ENCODE measurements at places on chromosomes 13 and 19.

DNA sequence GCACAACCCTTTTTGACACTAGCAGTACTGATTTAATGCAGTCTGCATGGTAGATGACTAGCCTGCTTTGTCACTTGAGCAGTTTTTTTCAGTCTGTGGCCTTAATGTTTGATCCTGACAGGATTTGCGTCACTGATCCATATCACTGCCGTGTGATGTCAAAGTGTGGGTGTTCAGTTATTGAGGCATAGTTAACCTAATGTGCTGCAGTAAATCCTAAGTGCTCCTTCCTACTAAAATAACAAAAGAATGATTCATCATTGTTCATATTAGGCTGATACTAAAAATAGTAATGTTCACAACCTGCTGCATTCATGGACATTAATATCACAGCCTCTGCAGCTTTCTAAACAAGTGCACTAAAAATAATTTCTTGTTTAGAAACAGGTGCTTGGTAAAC, 121.9 kb upstream of the MLNR start:
- no peak for DNase-seq

DNA sequence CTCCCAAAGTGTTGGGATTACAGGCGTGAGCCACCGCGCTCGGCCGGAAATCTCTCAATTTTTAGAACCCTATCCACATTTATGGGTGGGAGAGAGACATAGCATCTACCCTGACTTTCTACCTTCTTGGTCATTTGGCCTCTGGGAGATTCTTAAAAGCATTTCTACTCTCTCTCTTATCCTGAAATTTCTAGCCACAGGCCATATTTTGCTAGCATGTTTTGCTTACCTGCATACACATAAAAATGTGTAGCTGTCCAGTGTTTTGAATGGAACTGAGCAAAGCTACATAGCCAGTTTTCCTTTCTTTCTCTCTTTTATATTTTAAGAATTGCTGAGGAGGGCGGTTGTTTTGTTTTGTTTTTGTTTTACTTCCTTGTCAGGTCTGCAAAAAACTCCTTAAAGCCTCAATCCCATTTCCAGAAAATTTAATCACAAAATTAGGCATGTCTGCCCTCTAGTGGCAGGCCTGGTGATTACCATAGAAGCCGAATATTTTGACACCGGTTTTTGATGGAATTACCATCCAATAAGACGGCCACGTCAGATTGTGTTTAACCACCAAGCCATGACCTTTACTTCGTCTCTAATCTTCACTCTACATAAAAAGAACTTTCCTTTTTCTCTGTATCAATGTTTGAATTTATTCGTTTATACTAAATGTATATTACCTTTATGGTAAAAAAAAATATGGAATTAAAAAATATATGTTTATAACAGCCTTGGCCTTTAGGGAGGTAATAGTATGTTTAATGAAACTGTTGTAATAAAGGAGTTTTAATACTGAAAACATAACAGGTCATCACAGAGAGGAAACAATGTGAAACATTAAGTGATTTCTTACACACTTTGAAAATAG, 34.4 kb upstream of the OXGR1 start:
- no peak for DNase-seq

DNA sequence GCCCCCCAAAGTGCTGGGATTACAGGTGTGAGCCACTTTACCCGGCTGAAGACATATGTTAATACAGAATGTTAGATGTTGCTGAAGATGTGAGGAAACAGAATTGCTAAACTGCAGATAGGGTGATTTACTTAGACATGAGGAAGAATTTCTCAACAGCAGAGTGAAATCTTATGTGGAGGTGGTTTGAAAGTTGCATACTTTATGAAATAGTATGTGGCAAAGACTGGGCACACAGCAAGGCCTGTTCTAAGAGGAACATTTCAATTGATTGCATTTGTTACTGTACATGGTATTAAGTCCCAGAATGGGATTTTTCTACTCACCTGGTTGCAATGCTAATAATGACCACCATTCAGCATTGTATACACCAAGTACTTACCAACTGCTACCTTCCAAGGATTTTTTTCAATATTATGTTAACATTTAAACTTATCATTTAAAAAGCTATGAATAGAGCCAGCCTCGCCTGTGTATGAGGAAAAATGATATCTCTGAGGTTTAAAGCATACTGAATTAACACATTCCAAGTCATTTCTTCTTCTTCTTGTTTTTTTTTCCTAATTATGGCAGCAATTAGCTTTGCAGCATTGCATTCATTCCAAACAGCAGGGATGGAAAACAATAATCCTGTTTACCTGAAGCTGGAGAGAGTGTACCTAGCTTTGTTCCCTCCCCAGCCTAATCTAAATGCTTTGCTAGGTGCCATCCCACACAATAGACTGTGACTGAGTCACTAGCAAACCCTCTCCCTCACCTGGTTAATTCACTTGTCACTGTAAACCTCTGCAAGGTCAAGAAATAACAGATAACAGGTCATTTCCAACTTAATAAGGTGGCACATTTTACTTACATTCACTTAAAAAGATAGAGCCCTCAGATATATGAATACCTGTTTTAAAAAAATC, 19.4 kb upstream of the KLF5 start:
- no peak for DNase-seq

GRCh38 chr19:46766569-46767317, 20.5 kb upstream of the STRN4 start:
- DNase-seq = no peak

GRCh38 chr19:34655651-34656050, 21.3 kb downstream of the SCGB2B2 start:
- no peak for DNase-seq

DNA sequence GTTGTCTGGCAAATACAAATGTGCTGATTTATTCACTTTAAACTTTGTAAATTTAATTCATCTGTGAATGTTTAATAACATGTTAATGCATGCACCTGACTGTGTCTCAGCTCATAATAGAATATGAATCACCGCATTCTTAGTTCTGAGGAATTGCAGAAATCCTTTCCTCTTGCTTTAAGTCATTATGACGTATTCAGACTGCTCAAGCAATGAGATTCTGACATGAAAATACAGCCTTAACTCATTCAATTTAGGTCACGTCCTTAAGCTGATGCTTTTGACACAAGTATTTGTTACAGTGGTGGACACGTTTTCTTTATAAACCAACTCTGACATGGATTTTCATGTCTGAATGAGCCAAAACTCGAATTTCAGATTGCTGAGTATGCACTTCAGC, 541.0 kb upstream of the KLF12 start:
- DNase-seq = no peak

DNA sequence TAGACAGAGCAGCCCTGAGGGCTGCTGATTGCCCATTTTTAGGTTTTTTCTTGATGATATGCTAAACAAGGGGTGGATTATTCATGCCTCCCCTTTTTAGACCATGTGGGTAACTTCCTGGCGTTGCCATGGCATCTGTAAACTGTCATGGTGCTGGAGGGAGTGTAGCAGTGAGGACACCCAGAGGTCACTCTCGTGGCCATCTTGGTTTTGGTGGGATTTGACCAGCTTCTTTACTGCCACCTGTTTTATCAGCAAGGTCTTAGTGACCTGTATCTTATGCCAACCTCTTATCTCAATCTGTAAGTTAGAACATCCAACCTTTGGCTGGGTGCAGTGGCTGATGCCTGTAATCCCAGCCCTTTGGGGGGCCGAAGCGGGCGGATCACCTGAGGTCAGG, 148.0 kb downstream of the PTPRS start:
- DNase-seq = no peak

GRCh38 chr13:112447306-112447705, 71.2 kb downstream of the SPACA7 start:
- DNase-seq = no peak

- DNase-seq = no peak
Observed at GRCh38 chr19:13993590-13994300, 12.4 kb downstream of the RFX1 start.

DNA sequence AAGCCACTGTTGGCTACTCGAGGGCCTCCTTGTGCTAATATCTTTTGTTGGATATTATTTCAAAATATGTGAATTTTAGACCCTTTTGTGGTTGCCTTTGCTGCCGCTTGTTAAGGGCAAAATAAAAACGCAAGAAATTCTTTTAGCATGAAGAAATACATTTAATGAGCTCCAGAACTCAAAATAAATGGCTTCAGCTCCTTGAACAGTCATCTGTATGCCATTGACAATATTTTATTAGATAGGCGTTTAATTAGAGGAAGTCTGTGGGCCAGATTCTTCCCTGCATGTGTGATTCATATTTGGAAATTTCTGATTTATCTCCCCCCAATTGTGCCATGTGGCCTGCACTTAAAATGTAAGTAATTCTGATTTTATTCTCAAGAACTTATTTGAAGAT, 177.2 kb downstream of the STK24 start:
- DNase-seq = no peak

DNA sequence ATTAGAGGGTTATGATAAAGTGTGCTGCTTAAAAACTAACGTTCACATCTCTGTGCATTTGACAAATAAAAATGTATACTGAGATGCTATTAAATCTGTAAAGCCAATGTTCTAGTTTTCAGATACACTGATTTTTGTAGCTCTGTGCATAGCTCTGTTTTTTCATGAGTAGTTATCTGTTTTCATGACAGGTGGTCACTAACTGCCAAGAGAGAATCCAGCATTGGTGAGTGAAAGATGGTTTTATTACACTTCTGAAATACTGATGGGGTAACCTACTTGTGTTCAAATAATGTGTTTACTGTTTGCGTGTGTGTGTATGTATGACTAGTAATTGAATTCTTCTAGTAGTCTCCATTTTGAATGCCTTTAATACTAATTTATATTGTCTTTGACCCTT, 29.0 kb downstream of the URI1 start:
- no peak for DNase-seq

- no peak for DNase-seq
Observed at GRCh38 chr13:23754506-23754905, 134.7 kb downstream of the MIPEP start.

GRCh38 chr19:50513746-50514345, at the start of gene ASPDH:
TSS of gene ASPDH (minus strand) at chr19:50513913. CDS start at chr19:50513823, 90 bp downstream.
- DNase-seq = no peak

DNA sequence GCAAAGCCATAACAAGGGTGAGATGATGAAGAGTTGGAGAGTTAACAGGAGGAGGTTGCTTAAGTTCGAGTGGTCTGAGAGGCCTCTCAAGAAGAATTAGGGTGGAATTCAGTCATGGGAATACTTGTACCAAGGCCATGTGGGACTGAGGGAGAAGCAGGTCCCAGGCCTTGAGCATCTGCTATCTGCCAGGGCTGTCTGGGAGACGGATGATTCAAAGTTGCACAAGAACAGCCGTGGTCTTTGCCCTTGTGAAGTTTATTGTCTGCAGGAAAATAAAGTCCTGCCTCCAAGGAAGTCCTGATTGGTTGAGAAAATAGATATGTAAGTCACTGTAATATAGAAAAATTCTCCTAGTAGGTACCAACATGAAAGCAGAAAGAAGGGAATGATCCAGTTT, 178.8 kb upstream of the RFC3 start:
- DNase-seq = no peak

DNA sequence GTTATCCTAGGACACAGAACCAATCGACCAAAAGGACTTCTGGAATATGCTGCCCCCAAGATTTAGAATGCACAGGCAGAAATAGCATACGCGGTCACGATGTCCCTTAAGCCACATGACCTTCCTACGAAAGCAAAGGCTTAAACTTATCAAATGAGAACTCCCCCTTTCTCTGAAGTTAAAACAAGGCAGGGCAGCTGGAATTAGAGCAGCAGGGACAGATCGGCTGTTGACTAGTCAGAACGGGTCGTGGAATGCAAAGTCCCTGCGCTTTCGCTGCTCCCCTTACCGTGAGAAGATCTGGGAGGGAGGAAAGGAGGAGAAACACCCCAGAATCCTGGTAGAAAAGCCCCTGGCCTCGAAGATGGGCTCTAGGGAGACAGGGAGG, 799 bp upstream of the USPL1 start:
- peak; percentile 27 for DNase-seq

- DNase-seq = no peak
Observed at GRCh38 chr13:112963641-112964040, 5.4 kb upstream of the MCF2L start.

GRCh38 chr13:43473437-43473836, 313.3 kb downstream of the ENOX1 start:
- no peak for DNase-seq

GRCh38 chr19:7622933-7623685, 6.2 kb downstream of the XAB2 start:
- no peak for DNase-seq

DNA sequence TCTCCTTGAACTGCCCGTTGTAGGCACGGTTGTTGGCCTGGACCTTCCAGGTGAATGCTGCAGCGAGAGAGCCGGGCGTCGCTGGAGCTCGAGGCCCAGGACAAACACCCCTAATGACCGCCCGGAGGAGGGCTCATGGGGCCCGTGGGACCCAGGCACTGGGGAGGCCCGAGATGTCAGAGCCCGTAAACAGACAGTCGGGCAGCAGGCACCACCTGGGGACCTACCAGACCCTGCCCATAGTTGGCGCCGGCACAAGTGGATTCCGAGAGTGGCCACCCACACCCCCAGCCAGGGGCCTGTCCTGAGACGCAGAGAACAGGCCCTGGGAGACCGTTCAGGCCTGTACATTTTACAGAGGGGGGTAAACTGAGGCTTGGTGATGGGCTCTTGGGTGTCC, 2.4 kb downstream of the ATP8B3 start:
- DNase-seq = no peak

GRCh38 chr19:35460608-35461007, 12.6 kb downstream of the FFAR2 start:
- DNase-seq = no peak

GRCh38 chr13:49922301-49922700, 13.8 kb downstream of the SPRYD7 start:
- no peak for DNase-seq

- no peak for DNase-seq
Observed at GRCh38 chr19:38190793-38191192, 33.2 kb downstream of the DPF1 start.

- no peak for DNase-seq
Observed at GRCh38 chr13:76741624-76742023, 144.6 kb downstream of the KCTD12 start.

- peak; percentile 87 for DNase-seq
Observed at GRCh38 chr19:13195678-13196077, 45.5 kb downstream of the IER2 start.

DNA sequence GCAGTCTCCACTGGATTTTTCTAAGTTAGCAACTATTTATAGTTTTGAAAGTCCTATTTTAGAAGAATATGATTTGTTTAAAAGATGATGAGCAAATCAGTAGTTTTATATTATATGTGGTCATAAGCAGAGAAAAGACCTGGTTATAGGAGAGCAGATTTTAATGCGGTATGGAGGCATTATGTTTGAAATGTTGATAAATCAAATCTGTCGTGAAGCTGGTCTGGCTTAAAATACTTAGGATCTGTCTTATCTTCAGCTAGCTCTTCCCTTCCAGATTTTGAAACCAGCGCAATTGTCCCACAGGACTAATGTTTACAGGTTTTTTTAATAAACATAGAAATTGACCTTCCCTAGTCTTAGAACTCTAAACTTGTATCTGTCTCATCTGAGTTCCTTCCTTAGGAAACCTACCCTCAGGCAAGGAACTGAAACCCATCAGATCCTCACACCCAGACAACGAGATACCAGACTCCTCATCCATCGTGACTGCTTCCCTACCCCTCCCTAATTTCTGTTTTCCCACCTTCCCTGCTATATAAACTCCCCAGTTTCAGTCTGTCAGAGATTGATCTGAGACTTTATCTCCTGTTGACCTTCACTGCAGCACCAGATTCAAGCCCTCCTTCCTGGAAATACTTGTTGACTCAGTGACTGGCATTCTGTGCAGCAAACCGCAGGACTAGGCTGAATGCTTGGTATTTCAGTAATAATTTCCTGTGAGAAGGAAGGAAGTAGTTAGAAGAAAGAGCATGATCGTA, 37.8 kb upstream of the CXCL17 start:
- no peak for DNase-seq

All from iPS DF 6.9 (cell line).